ENCODE measurements at places on chromosomes 1 and 21.

DNA sequence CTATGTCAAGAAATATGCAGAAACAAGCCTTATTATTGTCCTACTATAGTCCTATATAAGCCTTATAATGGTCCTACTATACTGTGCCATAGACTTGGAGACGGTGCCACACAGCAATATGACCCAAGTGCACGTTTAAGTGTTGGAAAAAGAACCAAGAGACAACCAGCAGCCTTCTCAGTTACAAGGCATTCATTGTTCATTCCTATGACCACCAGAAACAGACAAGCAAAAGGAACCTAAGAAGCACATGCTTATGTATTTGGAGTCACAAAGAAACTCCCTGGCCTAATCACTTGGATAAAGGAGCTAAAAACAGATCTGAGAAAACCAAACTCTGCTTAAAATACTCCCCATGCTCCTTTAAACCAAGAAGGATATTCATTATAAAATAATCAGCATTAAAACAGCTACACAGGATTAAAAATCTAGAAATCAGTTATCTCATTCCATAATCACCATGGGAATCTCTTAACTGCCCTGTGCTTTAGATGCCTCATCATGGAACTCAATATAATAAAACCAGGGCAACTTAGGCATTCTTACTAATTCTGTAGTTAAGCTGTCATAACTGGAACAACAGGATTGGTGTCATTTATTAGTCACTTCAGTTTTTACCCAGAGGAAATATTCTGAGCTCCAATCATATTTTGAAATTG lies 7.0 kb downstream of the COLGALT2 start:
- DNase-seq = no peak

DNA sequence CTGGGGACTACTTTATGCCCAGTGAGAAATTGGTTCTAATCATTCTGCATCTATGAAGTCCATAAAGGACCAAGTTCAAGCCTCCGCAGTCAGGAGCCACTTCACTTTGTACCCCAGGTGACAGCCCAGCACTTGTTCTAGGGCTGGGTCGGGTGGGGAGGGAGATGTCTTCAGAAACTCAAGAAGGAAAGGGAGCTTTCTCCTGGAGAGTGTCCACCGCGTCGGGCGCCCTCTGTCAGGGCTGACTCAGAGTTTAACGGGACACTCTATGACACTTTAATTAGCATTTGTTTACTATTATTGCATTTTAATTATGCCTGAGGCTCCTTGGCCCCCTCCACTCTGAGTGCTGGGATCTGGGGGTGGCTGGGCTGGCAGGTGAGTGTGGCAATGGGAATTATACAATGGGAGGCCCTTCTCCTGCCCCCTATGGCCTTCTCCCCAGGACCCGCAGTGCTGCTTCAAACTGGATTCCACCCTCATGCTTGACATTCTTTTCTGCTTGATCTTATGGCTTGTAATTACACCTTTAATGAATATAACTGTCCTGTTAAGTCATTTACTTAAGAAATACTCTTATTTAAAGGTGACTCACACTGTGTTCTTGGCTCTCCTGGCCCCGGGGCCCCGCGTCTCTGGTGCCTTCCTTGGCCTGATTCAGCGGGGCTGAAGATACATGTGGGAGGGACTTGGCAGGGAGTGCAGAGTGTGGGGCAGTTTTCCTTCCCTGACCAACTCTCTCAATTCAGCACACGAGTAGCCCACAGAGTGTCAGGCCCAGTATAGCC lies 136.6 kb downstream of the PLXNA2 start:
- DNase-seq = no peak

DNA sequence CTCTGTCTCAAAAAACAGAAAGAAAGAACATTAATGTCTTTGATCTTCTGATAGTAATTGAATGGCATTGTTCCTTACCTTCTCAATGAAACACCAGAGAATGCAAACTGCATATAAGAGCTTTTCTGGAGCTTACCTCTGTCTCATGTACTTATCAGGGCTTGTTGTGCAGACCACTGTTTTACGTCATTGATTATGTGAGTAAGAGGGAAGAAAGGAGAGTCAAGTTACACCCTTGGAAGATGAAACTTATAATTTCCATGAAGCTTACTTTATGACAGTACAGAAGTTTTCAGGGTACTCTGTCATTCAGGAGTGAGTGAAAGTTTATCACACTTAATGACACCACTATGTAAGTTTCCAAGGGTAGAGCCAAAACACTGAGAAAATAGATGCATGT lies 49.0 kb upstream of the MAB21L3 start:
- DNase-seq = no peak

DNA sequence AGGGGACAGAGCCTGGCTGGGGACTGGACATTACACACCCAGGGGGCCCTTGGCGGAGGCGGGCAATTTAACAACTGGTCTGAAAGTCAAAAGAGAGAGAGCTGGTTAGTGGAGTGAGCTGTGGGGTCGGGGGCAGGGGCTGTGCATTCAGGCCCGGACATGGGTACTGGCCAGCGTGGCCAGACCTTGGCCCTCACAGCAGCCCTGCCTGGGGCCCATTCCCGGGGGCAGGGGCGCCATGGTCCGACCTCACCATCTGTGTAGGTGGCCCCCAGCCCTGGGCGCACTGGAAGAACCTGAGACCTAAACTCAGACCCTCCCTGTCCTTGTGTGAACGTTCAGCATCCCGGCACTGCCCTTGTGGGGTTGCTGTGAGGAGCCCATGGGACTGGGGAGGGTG lies 5.0 kb downstream of the CLDN19 start:
- DNase-seq = no peak

- no peak for DNase-seq
Observed at GRCh38 chr1:101002551-101002950, 23.0 kb downstream of the DPH5 start.

GRCh38 chr1:66761221-66761620 lies 9.0 kb downstream of the DYNLT5 start:
- DNase-seq = no peak

DNA sequence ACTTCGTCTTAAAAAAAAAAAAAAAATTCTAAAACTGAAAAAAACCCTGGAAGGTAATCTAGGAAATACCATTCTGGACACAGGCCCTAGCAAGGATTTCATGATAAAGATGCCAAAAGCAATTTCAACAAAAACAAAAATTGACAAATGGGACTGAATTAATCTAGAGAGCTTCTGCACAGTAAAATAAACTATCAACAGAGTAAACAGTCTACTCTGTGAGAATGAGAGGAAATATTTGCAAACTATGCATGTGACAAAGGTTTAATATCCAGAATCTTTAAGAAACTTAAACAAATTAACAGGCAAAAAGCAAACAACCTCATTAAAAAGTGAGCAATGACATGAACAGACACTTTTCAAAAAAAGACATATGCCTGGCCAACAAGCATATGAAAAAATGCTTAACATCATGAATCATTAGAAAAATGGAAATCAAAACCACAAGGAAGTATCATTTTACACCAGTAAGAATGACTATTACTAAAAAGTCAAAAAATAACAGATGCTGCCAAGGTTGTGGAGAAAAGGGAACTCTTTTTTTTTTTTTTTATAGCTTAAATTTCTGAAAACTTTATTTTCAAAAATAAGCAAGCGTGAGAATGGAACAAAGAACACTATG lies 29.4 kb upstream of the RNPC3 start:
- no peak for DNase-seq

DNA sequence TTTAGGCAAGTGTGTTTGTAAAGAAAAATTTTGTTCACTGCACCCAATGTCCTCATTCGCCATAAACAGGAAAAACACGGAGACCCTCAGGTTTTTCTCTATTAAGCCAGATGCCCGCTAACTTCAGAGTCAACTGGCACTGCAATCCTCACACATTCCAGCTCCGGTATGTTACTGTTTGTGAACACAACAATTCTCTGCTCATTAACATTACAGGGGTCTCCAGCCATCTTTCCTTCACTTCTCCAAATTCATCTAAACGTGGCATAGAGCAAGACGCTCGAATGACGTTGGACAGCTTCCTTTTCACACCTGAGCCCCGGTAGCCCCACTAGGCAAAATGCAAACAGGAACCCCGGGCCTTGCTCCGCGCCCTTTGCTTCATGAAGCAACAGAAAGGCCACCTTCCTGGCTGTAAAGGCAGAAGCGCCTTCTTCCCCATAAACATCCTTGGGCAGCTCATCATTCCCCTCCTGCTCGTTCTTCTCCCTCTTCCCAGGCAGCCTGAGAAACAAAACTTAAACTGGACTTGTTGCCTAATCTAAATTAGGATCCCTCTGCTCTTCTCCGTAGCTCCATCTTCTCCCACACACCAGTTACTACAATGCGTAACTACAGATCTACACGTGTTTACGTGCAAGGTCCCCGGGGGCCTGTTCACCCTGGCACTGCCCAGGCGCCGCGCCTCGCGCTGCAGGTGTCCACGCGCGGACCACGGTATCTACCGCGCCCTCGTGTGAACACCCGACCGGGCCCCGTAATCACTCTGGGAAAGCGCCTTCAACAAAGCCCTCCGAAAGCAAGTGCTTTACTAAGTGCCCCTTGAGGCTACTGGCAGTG lies 1.2 kb downstream of the LBR start:
- DNase-seq = no peak

- DNase-seq = no peak
Observed at GRCh38 chr1:60715970-60716369, 366.4 kb upstream of the NFIA start.

DNA sequence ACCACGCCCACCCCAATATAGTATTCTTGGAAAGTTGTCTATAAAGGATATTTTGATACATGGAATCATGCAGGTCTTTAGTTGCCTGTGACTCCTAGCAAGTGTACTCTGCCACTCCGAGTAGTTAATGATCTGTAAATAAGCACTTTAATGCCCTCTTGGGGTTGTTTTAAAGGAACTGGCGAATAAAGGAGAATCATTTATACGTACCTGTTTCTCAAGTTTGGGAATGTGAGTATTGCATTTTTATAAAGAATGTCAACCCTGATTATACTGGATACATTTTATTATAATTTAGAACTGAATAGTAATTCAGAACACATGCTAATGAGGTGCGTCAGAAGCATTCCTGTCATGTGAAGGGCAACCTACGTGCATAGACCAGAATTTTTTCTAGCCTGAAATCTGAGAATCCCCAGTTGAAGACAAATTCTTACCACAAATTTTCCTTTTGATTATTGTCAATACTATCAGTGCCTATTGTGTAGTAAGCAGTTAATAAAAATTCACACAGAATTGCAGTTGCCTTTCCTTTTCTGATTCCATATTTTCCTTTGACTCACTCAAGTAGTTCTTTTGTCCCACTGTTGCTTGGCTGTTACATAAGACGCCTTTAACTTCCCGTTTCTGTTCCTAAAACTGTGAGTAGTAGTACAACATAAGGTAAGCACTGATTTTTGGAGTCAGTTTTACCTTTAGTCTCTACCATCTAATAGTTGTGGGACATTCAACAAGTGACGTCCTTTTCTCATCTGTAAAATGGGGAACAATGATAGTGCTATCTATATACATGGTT lies 5.1 kb downstream of the AHCYL1 start:
- no peak for DNase-seq

DNA sequence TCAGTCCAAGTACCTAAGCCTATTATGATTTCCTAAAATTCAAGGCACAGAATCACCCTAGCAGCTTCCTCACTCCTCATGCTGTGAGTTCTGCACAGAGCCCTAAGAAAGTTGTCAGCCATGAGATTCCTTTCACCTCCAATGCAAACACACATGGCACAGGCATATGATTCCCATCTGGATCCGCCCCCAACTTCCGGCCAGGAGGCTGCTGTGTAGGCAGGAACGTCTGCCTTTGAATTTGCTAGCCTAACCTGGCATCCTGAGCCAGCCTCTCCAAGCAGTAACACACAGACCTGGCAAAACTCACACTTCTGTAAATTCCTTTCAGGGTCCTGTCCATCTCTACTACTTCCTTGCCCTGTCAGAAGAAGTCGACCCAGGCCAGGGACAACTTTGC lies 521.1 kb upstream of the BEND5 start:
- no peak for DNase-seq

GRCh38 chr1:175129644-175129996 lies 62.0 kb downstream of the TNN start:
- DNase-seq = no peak

DNA sequence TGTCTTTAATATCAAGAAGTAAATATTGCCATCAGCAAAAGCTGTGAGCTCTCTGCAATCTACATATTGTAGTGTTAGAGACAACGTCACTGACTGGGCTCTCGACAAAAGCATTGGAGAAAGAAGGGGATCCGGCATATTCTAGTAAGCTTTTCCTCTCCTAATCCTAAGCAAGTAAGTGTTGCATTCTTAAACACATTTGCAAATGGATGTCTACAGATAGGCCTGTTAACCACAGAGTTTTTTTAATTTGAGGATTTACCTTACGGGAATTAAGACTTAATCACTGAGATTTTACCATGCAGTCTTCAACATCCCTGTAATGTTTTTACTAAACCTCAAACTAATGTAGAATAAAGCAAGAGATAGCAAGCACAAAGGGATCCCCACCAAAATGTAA lies 426.5 kb upstream of the CAMK1G start:
- DNase-seq = no peak

DNA sequence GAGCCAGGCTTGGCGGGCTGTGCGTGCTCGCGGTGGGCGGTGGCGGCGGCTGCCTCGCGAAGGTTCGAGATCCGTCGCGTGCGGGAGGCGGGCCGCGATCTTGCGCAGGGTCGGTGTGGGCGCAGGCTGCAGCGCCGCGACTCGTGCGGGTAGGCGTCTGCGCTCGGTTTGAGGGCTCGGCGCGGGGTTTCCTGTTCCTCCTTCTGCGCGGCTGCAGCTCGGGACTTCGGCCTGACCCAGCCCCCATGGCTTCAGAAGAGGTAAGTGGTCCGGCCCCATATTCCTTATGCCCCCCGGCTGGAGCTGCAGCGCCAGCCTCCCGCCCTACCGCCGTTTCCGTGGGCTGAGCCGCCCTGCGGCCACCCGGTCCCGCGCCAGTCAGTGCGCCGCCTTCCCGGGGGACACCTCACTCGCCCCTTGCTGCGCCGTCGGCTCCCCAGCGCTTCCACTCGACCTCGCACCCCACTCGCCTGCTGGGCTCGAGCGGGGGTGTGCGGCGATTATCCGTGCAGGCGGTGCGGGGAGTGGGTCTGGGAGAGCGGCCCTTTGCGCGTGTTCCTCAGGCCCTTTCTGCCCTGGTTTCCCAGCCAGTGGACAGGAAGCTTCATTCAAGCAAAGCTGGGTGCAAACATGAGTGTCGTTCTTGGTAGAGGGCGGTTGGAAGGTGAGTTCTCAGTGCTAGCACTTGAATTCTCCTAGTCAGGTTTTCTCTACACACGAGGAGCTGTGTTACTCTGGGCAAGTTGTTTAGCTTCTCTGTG lies at the start of gene CACYBP:
TSS of gene CACYBP (plus strand) at position 12 of the 761 bp plus-strand sequence. CDS start at position 246, 234 bp downstream.
- peak; percentile 86 for DNase-seq

GRCh38 chr21:27648560-27648959 lies 681.7 kb upstream of the ADAMTS5 start:
- DNase-seq = no peak

DNA sequence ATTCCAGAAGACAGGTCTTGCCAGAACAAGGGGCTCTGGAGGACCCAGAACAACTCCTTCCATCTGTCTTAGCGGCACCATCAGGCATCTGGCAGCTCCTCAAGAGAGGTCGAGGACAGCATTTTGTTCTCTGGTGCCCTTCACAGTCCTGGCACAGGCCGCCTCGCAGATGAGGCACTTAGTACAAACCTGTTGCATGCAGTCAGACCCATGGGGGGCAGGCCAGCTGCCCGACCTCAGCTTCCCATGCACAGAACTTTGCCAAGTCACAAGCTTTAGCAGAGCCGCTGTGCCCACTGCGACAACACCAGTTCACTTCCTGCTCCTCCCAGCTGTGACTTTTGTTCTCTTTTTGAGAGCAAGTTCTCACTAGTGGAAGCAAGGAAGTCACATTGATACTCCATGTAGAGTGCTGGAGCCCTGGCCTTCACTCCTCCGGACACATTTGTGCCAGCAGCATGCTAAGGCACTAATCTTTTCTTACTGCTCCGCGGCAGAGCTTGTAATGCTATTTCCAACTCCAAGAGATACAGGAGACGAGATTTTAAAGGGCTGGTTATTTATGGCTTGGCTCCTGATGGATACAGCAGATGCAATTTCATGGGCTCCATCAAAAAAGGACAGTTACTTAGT lies 44.6 kb downstream of the HMGB4 start:
- peak; percentile 60 for DNase-seq

Measured in coronary artery (tissue), 2 donors.